ENCODE measurements at places on chromosomes 6 and 20. TPM values are rescaled to one million over a fixed set of nuclear protein-coding genes. Genes with fewer than 3 reads are reported as not detected.

DNA sequence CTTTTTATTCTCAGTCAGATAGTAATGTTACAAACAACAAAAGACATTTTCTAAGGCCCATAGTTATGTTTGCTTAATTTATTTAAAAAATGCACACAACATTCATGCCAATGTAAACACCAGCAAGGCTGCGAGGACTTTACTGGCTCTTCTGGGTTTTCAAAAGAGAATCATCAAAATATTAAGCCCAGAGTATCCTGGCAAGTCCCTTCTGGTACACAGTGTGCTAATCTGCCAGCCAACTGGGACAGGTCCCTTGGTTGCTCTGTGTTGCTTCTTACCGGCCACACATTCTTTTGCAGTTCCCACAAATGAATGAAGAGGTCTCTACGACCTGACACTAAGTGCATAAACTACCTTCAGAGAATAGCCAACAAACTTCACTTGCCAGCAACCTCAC, 42.6 kb upstream of the SPDEF start:
- peak overlapping the region; percentile 78 for H3K27ac ChIP-seq
- DNase-seq, result peak; percentile 87
- H3K36me3 ChIP-seq, result no peaks in the 10 kb centered on the region
- H3K27me3 ChIP-seq, result no peaks in the 10 kb centered on the region
- H3K4me1 ChIP-seq, result peaks cover 47% of the 10 kb centered on the region

DNA sequence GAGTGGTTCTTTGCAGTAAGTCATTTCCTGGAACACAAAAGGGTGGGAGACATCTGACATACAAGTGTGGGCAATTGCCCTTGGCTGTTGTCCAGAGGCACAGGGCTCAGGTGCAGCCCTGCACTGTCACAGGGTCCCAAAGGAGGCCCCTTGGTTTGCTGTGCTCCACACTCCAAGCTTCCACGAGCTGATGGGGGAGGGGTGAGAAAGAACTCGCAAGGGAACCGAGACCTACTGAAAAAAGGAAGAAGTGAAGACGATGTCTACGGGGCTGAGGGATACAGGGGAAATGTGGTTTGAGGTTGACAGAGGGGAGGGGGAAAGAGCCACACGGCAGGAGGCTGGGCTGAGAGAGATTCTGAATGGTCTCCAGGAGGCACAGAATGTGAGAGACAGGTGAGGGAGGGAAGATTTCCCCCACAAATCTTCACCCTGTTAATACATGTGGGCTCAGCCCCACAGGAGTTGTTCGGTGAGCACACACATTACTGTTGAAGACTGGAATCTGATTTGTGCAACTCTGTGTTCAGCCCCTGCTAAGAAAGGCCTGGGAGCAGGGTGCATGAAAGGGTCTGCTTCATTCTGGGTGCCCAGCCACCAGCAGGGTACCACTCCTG, 123.4 kb downstream of the LY86 start:
- H3K27ac ChIP-seq, result no peak overlapping the region
- no peak for DNase-seq
- no peaks in the 10 kb centered on the region for H3K4me1 ChIP-seq
- H3K36me3 ChIP-seq, result no peaks in the 10 kb centered on the region

DNA sequence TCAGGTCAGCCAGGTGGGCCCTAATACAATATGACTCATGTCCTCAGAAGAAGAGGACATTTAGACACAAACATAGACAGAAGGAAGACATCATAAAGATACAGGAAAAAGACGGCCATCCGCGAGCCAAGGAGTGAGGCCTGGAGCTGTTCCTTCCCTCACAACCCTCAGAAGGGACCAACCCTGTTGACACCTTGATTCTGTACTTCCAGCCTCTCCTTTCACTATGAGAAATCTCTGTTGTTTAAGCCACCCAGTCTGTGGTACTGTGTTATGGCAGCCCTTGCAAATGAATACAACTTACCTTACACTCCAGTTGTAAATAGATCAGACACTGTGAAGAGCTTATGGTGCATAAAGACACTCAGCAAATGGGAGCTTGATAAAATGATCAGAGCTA, 199.7 kb downstream of the SAMD5 start:
- no peaks in the 10 kb centered on the region for H3K36me3 ChIP-seq
- H3K27me3 ChIP-seq, result no peaks in the 10 kb centered on the region
- no peak for DNase-seq
- H3K4me3 ChIP-seq, result no peak overlapping the region
- H3K4me1 ChIP-seq, result no peaks in the 10 kb centered on the region

DNA sequence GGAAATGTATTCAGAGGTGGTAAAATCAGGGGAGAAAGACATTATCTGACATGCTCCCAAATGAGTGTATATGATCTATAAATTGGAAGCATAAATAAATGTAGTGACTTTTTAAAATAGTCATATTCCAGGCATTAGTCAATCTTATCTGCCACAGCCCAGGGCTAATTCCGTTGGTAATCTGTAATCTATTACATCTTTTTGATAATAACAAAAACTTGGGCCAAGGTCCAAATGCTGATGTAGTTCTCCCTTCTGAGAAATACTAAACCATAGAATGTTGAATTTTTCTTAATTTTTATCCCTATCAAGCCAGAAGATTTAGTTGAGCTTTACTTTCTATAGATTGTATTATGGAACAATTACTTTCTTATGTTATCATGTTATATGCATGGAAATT, 1279.8 kb downstream of the EPHA7 start:
- DNase-seq, result no peak
- no peaks in the 10 kb centered on the region for H3K27me3 ChIP-seq
- H3K27ac ChIP-seq, result no peak overlapping the region
- no peaks in the 10 kb centered on the region for H3K36me3 ChIP-seq
- no peak overlapping the region for H3K4me3 ChIP-seq

- H3K36me3 ChIP-seq, result no peaks in the 10 kb centered on the region
- DNase-seq, result no peak
- no peak overlapping the region for H3K27ac ChIP-seq
- no peaks in the 10 kb centered on the region for H3K4me1 ChIP-seq
Observed at GRCh38 chr6:104940893-104941728, 15.8 kb upstream of the LIN28B start.

GRCh38 chr20:47336129-47336754, 20.3 kb downstream of the ZMYND8 start:
- H3K27me3 ChIP-seq, result no peaks in the 10 kb centered on the region
- peaks cover 5% of the 10 kb centered on the region for H3K4me1 ChIP-seq
- DNase-seq, result no peak
- peak overlapping the region; percentile 77 for H3K27ac ChIP-seq
- no peaks in the 10 kb centered on the region for H3K36me3 ChIP-seq

SPATA2 gene
- total RNA-seq, result 15.2 TPM

Measured in prostate gland (tissue), 2 donors.